ENCODE measurements at places on chromosomes 11 and 22.
A peak's percentile ranks its signal among the peaks of the same experiment; 100 is the strongest.

- no peak for DNase-seq
Observed at GRCh38 chr11:111310088-111310487, 11.7 kb downstream of the POU2AF3 start.

DNA sequence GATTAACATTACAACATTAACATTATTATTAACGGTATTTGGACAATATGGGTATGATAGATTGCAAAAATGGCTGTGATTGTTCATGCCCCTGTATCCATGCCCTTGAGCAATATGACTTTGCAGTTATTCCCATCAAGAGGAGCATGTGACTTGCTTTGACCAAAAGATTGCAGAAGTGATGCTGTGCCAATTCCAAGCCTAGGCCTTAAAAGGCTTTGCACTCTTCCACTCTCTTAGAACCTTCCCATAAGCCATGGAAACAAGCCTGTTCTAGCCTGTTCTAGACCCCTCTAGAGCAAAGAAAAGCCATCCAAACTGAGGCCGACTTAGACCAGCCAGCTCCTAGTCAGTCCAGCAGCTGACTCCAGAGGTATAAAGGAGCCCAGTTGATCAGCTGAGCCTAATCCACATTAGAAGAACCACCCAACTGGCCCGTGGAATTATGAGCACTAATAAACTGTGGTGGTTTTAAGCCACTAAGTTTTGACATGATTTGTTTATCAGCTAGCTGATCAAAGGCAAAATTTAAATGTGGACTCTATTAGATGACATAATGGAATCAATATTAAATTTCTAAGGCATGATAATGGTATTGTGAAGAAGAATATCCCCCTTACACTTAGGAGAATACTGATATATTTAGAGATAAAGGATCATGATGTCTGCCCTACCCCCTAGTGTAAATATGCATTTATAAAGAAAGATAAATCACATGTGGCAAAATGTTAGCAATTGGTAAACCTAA lies 28.6 kb downstream of the RAB30 start:
- no peak for DNase-seq

GRCh38 chr11:63534895-63535461 lies 1.6 kb upstream of the PLAAT4 start:
- DNase-seq: peak; percentile 34

DNA sequence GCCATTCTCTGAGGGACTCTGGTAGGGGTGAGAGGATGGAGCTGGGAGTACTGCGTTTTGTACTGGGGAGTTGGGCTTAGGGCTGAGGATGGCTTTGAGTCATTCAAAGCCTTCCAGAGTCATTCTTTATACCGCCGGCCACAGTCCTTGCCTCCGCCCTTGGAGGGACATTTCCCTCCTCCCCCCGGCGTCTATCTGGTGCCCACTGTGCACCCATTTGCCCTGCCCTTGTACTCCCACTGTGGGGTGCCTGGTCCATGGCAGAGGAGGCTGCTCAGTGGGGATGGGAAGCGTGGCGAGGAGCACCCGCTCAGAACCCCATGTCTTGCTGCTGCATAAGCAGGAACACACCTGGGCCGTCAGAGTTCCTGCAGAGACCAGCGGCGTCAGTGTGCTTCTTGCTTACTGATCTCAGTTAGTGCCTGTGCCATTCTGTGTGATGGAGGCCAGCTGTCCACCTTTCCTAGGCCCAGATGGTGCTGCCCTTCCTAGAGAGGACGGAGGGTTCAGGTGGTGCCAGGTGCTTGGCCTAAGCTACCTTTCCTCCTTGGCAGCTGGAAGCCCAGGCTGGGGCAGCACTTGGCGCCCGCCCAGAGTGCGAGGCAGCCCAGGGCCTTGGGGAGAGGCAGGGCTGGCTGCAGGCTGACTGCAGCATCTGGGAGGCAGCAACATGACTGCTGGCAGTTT lies 23.3 kb upstream of the TMEM191C start:
- DNase-seq: no peak

DNA sequence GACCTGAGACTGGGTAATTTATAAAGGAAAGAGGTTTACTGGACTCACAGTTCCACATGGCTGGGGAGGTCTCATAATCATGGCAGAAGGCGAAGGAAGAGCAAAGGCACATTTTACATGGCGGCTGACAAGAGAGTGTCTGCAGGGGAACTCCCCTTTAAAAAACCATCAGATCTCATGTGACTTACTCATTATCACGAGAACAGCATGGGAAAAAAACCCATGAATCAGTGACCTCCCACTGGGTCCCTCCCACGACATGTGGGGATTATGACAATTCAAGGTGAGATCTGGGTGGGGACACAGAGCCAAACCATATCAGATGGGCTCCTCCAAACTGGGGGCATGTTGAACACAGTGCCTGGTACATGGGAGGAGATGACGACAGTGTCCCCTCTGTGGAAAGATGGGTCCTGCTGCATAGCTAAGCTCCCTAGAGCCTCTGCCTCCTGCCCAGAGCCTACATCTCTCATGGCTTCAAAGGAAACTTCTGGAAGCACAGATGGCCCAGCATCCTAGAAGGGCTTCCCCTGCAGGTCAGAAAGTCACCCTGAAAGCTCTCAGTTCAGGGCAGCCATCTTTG lies 46.1 kb downstream of the MYEOV start:
- DNase-seq: no peak

DNA sequence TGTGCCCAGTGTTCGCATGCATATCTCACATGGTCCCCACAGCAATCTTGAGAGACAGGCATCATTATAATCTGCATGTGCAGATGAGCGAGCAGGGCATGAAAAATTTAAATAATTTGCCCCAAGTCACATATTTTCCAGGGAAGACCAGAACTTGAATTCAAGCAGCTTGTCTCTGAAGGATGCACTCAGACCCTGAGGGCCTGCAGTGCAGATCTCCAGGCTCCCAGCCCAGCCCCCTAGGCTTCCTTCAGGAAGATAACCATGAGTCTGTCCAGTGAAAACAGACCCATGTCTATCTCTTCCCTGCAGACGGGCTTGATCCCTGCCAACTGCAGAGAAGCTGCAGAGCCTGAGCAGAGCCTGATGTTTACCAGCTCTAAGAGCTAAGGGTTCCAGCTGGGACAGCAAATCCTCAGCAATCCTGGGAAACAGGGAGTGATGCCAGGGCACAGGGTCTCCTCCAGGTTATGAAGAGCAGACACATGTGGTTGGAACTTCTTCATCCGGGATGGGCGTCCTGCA lies 55.1 kb downstream of the NAV2 start:
- DNase-seq: no peak

DNA sequence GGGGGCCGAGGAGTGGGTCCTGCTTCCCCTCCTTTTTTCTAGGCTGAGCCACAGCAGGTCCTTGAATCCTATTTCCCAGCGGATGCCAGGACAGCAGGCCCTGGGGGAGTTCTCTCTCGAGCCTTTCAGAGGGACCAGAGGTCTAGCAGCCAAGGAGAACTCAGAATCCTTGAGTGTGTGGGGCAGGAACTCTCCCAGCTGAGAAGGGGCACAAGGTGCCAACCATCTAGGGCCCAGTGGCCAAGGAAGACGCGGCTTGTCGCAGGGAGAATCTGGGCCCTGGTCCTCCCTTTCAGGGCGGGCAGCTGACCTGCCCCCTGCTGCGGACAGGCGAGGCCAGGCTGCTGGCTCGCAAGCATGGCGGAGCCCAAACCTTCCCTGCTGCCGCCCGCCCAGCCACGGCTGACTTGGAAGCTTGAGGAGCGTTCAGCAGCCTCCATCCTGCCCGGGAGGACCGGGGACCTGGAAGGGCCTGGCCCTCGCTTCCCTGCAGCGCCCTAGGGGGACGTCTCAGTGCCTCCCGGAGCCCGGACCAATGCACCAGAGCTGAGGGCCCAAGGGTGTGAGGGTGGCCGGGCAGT lies 972 bp upstream of the TSSC4 start:
- no peak for DNase-seq

DNA sequence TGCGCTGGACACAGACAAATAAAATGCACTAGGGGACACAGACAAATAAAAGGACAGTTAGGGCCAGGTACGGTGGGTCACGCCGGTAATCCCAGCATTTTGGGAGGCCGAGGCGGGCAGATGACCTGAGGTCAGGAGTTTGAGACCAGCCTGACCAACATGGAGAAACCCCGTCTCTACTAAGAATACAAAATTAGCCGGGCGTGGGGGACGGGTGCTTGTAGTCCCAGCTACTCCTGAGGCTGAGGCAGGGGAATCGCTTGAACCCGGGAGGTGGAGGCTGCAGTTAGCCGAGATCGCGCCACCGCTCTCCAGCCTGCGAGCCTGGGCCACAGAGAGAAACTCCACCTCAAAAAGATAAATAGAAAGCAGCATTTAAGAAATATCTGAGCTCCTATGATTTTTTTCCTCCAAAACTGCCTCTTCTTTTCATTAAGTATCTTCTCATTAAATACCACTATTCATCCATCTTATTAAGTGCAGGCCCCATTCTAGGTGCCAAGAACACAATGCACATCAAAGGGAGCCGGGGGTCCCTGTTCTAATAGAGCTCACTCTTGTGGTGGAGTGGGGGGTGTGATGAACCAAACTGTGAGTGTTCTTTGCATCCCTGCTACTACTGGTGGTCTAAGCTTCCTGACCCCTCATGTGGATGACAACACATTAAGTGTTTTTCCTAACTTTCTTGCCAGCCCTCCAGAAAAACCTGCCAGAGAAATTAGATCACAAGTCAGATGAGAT lies 766 bp upstream of the ZNHIT2 start:
- DNase-seq: peak; percentile 20

DNA sequence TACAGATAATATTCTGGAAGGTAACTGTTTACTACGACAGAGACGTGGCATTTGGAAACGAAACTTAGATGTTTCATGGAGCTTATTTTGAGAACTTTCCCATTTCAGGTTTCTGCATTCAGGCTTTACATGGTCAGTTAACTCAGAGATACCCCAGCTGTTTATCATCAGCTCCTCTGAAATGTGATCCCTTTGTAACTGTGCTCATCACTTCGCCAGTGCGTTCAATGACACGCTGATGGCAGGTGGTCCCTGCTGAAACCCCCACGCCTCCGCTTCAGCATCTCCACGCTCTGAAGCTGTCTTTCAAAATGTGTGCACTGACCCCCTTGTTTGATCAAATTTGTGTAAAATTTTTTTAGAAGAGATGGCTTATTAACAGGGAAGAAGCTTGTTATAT lies 30.5 kb downstream of the ALG12 start:
- DNase-seq: no peak

DNA sequence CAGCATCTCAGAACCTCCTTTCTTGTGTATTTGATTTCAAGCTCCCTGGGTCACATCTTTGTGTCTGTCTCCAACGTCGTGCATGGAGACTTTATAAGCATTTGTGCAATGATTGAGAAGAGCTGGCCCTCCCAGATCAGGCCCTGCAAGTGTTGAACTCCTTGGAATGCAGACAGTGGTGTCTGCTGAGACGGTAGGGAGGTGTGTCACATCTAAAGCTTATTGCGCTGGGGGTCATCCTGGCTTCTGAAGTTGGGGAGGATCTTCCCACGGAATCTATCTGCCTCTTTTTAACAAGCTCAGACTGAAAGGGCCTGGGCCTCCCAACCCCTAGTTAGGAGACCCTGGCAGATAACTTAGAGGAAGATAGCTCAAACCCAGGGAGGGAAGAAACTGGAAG lies 6.7 kb downstream of the APLNR start:
- no peak for DNase-seq

DNA sequence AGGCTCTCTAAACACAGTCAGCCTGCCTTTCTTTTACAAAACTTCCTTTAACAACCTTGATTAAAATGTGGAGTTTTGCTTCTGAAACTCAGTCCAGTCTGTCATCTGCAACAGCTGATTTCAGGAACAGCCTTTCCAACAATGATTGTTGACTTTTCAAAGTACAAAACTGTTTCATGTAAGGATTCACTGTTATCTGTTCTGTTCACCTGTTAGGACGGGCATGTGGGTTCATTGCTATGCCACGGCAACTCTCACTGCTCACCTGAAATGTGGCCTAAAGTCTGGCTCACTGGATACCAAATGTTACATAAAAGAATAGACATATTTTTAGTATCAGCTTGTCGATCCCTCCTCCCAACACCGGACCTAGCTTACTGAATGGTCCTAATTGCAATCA lies 242.8 kb downstream of the LUZP2 start:
- DNase-seq: no peak

DNA sequence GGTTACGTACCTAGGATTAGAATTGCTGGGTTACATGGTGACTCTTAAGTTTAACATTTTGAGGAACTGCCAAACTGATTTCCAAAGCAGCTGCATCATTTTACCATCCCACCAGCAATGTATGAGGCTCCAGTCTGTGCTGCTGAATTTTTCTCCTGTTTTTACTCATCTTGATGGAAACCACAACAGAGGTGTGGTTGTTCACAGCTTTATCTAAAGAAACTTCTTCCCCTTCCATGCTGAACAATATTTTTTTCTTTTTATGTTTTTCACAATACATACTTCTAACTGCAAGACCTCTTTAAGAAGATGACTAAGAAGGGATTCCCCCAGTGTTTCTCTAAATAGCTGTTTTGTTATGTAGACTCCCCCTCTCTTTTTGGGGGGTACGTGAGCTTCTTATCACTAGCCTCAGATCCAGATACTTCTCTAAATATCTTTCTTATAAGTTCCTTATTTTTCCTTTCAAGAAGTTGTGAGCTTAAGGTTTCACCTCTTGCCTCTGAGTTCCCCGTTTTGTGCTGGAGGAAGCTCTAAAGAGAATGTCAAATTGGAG lies 24.0 kb downstream of the TCP11L1 start:
- no peak for DNase-seq

- DNase-seq: no peak
Observed at GRCh38 chr22:24400726-24401596, 26.4 kb upstream of the ADORA2A start.

- DNase-seq: no peak
Observed at GRCh38 chr11:19864141-19865140, 151.8 kb downstream of the NAV2 start.

GRCh38 chr11:107898270-107898669 lies 30.0 kb upstream of the RAB39A start:
- no peak for DNase-seq

GRCh38 chr22:39933741-39934140 lies 26.5 kb upstream of the TMA7B start:
- DNase-seq: no peak

GRCh38 chr11:60777572-60777971 lies 7.6 kb upstream of the MS4A10 start:
- DNase-seq: no peak

DNA sequence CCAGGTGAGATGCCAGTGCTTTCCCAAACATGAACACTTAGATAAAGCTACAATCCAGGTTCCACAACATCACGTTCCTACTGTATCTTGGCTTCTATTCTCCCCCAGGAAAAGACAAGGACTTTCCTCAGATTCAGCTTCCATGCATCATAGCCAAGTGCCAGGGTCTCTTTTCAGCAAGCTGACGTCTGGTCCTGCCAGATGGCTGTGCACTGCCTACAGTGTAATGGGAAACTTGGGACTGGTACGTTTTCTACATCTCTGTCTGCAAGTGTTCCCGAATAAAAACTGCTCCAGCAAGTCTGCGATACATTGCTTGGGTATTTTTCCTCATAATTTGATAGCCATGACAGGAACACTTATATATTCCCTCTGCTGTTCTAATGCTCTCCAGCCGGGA lies 412.5 kb downstream of the FAM181B start:
- DNase-seq: no peak

GRCh38 chr11:86509588-86509974 lies 134.9 kb downstream of the CCDC81 start:
- no peak for DNase-seq
